GM12865 (cell line): ENCODE measurements at places on chromosomes 1 and 21.

GRCh38 chr1:178271471-178271870 lies 177.6 kb downstream of the RASAL2 start:
- DNase-seq, result no peak

GRCh38 chr1:19775317-19775716 lies 24.4 kb downstream of the TMCO4 start:
- no peak for DNase-seq

- no peak for DNase-seq
Measured at GRCh38 chr1:115726161-115726560, 42.4 kb downstream of the CASQ2 start.

- DNase-seq, result no peak
Measured at GRCh38 chr21:17858747-17859146, 39.6 kb upstream of the C21orf91 start.

DNA sequence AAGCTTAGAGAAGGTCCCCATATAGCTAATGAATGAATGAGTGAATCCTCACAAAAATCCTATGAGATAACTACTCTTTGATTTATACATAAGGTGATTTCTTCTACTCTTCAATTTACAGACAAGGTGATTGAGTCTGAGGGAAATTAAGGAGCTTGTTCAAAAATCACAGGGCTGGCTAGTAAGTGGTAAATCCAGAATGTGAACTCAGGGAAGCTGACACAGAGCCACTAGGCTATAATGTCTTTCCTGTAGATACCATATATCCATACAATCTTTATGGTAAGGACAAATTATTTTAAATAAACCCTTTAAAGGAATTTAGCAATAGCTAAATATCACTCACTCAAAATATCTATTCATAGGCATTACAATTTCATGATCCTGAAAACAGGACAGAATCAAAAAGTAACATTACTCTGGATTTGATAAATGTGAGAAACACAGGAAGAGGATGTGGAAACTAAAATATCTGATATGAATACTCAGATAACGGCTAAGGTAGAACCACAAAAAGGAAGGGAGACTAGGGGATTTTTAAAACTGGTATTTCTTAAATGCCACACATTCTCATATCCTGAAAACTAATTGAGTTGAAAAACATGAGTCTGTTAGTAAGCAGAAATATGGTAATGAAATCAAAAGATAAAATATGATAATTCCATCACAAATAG lies 108.2 kb downstream of the NBPF12 start:
- peak; percentile 24 for DNase-seq

GRCh38 chr21:43273016-43273707 lies 104.4 kb downstream of the CRYAA start:
- DNase-seq, result no peak

GRCh38 chr1:67004176-67004575 lies 49.8 kb downstream of the SLC35D1 start:
- no peak for DNase-seq

DNA sequence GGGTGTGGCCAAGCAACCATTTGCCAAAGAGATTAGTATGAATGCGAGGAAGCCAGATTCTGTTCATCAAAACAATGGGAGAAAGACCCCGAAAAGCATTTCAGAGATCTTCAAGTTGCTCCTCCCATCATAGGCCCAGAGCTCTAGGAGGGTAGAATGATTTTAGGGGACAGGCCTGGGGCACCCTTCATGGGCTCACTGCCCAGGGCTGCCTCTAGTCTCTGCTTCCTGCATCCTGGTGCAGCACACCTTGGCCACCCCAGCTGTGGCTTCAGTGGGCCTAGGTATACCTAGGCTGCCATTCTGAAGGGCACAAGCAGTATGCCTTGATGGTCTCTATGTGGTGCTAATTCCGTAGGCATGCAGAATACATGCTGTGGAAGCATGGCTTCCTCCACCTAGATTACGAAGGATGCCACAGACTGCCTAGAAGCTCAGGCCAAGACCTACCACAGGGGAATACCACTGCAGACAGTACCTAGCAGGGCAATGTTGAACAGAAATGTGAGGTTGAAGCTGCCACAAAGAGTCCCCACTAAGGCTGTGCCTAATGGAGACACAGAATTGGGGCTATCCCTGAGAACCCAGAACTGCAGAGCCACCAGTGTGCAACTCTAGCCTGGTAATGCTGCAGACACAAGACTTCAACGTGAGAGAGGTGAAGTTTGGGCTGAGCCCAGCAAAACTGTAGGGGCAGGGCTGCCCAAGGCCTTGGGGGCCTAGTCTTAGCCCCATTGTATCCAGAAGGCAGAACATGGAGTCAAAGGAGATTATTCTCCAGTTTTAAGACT lies 158.8 kb downstream of the CLIC6 start:
- DNase-seq, result no peak

GRCh38 chr1:158117854-158118704 lies 62.6 kb upstream of the CD1D start:
- DNase-seq, result peak; percentile 4

DNA sequence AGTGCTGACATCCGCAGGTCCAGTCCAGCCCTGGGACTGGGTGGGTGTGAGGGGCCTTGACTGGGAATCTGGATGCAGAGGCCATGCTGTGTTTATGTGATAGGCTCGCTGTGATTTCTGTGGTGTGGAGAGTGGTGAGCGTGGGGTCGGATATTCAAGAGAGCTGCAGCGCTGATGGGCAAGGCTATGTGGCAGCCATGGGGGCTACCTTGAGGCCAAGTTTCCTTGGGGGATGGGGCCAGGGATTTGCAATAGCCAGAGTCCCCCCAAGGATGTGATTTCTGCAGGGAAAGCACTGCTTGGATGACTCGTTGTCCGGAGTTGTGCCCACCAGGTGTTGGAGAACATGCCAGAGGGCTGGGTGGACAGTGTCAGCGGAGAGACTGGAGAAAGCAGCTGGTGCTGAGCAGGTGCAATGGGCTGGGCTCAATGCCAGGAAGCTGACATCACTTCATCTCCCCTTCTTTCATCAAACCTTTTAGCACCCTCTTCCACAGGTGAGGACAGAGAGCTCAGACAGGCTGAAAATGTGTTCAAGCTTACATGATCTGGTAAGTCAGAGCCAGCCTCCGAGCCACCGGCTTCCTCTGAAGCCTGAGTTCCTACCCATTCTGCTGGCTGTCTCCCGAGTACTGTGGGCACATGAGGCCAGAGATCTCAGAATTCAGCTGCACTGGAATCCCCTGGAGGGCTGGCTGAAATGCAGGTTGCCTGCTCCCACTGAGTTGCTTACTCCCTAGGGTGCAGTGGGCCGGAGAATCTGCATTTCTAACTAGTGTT lies 132.9 kb downstream of the RHOU start:
- DNase-seq, result no peak

DNA sequence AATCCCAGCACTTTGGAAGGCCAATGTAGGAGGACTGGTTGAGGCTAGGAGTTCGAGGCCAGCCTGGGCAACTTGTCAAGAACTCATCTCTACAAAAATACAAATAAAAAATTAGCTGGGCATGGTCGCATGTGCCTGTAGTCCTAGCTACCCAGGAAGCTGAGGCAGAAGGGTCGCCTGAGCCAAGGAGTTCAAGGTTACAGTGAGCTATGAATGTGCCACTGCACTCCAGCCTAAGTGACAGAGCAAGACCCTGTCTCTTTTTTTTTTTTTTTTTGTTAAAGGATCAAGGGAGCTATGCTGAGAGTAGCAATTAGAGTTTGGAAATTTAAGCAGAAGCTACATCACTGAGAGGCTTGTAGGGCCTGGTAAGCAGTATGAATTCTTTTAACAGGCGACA lies 70.9 kb downstream of the EIF4G3 start:
- no peak for DNase-seq

DNA sequence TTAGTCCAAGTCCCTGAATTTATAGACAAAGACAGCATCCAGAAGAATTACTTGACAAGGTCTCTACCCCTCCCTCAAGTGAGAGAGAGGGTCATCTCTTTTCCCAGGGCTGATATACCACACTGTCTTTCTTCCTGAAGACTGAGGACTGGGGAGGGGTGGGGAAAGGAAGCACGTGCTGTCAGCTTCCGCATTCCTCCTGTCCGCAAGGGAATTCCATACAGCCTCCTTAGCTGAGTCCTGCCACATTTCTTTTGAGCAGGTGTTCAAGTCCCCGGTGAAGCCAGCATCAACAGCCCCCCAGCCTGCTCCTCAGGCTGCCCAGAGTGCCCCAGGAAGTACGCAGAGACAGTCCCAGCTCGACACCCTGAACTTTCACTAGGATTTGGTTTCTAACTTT lies 34.2 kb downstream of the PCAT6 start:
- DNase-seq, result no peak

- DNase-seq, result no peak
Measured at GRCh38 chr1:240591564-240591963, 20.4 kb downstream of the GREM2 start.

DNA sequence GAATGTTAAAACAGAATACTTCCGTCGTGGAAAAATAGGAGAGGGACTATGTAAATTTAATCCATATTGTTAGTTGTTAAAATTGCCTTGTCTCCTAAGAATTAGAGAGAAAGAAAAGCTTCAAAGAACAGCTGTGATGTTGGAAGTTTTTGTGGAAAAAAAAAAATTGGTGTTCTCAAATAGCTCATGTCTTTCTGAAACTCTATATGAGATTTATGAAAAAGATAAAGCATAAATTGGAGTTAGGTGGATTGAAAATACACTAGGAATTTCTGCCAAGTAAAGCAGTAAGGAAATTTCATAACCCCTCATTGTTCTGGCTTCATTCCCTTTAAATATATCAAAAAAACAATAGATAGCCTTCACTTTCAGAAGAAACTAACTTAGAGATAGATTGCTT lies 274.0 kb upstream of the ADAMTS5 start:
- no peak for DNase-seq

DNA sequence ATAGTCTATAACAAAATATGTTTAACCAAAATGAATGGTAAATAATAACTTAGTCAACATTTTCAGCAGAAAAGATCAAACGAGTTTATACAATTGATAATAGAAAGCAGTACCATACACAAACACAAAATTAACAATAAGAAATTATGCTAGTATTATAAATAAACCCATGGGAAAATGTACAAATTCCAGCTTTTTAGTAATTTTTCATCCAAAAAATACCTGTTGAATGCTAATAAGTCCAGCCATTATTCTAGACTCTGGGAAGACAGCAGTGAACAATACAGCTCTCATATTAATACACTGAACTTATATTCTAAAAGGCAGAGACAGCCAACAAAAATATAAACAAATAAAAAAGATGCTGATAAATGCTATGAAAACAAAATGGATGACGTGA lies 66.3 kb downstream of the AKT3 start:
- DNase-seq, result no peak

GRCh38 chr1:43968348-43968948 lies 1.4 kb upstream of the DPH2 start:
- peak; percentile 35 for DNase-seq

DNA sequence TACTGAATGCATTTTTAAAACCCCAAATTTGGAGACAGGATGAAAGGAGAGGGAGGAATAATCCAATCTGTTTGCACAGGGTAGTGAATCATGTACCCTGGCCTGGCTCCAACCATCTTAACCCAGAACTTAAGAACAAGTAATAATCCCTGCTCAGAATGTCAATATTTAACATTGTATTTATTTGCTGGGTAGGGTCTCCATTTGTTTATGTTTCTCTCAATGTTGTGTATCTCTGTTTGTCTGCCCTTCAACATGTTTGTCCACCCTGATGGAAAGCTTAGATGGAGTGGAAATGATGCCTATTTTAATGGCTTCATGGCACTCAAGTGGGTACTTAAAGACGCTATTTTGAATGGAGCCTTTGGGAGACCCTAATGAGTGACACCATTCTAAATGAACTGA lies 54.4 kb upstream of the CDC42BPA start:
- DNase-seq, result no peak

- no peak for DNase-seq
Measured at GRCh38 chr1:94165843-94166242, 44.9 kb upstream of the ABCA4 start.

DNA sequence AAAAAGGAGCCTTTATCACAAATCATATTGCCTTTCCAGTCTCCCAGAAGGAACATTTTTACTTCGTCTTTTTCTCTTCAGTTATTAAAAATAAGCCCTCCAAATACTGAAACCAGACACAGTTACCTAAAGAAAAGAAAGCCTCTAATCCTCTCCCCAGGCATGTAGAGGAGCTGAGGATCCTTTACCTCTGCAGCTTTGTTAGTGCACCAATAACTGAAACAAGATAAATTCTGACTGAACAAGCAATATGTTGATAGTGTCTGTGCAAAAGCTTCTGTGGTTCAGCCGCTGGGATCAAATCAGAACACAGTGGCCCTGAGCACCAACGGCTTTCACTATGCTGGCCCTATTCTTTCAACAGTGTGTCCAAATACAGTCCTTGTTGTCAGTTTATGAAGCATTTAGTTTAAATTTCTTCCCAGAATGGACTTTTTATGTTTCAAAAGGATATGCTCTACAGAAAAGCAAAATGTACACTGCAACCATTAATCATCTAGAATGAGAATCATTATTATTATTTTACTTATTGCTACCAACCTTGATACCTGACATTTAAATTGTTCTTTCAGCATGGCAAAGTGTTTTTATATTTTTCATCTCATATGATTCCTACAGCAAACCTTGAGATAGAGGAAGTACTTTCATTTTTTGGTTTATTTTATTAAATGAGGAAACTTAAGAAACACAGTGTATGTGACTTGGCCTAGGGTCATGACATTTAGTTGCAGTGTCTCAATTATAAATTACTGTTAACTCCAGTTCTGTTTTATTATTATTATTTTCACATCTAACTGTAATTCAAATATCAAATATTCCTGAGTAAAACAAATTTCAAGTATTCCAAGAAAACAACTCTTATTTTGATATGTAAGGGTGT lies 217.9 kb downstream of the NEGR1 start:
- no peak for DNase-seq

DNA sequence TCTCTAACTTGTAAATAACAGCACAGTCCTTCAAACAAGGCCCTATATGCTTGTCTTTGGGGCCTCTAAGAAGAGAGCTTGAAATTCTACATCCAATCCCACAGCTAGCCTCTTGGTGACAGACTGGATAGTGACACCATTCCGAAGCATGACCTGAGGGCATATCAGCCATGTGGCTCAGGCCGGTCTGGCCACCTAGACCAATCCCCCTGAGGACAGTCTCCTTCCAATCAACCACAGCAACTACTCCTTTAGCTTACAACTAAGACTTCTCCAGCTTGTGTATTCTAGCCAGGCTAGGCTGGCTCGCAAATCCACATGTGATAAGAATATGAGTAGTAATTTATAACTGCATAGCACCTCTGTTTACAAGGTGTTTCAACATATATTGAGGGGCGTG lies 14.0 kb downstream of the BCAR3 start:
- no peak for DNase-seq

- peak; percentile 60 for DNase-seq
Measured at GRCh38 chr1:219416598-219417238, 196.2 kb downstream of the ZC3H11B start.
